GM12892 (cell line): ENCODE measurements at places on chromosomes 1 and 21.

- DNase-seq: no peak
Measured at GRCh38 chr1:91647061-91647460, 146.4 kb downstream of the CDC7 start.

DNA sequence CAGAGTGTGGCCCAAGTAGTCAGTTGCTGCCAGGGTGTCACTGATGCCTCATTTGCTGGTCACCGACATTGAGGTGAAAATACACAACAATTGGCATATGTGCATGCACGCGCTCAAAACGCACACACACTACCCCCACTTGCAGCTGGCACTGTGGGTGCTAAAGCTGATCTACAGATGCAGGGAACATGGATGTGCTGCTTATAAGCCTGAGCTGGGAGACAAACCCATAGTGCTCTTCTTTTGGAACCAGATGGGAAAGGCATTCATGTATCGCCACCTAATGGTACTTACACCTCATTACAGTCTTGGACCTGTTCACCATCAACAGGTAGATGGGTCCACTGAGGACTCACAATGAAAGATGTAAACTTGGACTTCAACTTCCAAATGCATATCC, 70.3 kb upstream of the CAMK1G start:
- peak; percentile 5 for DNase-seq

GRCh38 chr1:13871886-13872285, 171.9 kb downstream of the PRDM2 start:
- no peak for DNase-seq

- no peak for DNase-seq
Measured at GRCh38 chr1:59295618-59296017, 1.3 kb upstream of the FGGY start.

- no peak for DNase-seq
Measured at GRCh38 chr1:117342397-117342796, 24.9 kb upstream of the MAN1A2 start.

- DNase-seq: peak; percentile 69
Measured at GRCh38 chr1:6359216-6360116, 34.1 kb downstream of the ACOT7 start.

DNA sequence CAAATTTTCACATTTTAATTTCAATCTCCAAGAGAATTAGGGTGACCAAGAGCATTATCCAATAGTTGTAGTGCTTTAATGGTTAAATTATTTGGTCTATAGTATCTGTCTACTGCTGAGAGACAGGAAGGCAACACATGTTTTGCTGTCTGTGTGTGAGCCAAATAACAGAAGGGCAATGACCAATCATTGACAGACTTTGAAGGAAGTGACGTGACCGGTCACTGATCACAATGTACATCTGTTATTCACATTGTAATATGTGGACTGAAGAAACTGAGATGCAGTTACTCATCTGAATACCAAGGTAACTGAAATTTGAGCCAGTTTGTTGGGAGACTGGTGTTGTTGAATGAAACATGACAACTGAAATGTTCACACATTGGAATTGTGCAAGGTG, 196.7 kb downstream of the LRRC40 start:
- DNase-seq: no peak

DNA sequence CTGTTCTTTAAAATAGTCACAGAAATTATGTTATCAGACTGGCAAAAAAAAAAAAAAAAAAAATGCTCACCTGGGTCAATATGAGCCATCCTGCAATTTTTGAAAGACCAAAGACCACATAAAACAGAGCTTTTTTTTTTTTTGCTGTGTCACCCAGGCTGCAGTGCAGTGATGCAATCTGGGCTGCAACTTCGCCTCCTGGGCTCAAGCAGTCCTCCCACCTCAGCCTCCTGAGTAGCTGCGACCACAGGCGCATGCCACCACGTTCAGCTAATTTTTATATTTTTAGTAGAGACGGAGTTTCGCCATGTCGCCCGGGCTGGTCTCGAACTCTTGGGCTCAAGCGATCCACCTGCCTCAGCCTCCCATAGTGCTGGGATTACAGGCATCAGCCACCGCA, 62.8 kb downstream of the RGS13 start:
- DNase-seq: no peak

DNA sequence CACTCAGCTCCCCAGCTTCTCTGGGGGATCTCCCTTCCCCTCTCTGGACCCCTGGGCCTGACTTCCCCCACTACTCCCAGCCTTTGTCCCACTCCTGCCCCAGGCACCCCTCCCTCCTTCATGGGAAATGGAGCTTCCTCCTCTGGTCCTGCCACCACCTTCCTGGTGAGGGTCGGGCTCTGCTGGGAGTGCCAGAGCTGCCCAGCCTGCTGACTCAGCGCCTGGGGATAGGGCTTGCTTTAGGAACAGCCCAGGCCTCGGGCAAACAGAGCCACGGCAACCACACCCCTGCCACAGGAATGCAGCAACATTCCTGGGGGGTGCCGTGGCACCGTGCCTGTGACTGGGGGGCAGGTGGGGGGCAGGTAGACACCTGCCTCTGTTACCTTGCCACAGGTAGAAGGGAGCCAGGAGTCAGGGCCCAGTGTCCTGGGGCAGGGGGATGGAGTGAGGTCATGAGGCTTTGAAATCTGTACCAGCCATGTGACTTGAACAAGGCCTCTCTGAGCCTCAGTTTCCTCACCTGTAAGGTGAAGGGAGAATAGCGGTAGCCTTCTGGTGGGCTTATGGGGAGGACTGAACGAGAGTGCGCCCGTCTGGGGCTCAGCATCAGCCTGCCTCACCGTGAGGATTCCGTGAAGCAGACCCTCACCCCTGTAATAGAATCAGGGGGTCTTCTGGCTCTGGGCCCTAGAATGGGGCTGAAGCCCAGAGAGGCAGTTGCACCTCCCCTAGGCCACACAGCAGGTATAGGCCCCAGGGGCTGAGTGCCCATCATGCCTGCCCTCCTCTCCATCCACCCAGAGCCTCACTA, 17.8 kb upstream of the EPHA2 start:
- DNase-seq: no peak

DNA sequence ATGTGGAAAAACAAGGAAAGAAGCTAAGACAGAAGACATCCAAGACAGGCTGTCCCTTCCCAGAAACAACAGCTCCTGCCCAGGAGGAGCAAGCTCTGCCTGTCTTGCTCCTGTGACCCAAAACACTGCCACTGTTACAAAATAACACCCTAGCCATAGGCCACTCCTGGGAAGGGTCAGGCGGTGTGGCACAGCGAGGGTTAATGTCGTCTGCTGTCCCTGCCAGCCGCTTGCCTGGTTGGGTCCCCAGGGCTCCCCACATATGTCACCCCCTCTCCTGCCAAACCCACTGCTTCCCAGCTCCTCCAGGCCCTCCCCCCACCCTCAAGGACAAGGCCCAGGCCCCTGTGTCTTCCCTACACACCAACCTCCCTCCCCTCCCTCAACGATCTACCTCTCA, 3.9 kb upstream of the NHLH1 start:
- DNase-seq: no peak

DNA sequence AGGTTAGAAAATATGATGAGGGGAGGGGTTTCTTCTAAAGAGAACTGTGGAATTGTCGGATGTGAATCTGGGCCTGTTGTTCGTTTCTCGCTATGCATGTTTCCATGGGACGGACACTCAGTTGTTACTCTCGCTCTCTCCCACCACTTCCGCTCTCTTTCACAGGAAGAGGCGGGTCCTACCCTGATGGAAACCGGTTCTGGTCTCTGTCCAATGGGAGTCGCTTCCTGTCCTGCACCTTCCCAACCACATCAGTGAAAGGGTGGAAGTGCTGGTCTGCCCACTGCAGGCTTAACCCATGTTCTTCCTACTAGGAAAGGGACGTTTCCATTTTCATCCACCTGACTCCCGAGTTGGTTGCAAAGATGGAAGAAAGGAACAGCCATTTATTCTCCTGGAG, 119.4 kb downstream of the KCNJ15 start:
- no peak for DNase-seq

DNA sequence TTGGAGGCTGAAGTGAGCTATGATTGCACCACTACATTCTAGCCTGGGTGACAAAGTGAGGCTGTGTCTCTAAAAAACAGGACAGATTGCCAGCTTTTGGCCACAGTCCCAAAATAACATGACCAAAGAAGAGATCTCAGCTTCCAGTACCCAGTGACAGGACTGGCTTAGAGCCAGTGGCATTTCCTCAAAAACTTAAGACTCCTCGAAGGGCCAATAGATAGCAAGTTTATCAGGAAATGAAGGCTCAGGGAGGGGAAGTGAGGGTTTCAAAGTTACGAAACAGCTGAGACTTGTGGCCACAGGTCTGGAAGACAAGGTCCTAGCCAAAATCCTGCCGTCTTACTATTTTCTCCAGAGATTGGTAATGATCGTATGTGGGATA, 6.3 kb upstream of the TMEM39B start:
- DNase-seq: no peak

DNA sequence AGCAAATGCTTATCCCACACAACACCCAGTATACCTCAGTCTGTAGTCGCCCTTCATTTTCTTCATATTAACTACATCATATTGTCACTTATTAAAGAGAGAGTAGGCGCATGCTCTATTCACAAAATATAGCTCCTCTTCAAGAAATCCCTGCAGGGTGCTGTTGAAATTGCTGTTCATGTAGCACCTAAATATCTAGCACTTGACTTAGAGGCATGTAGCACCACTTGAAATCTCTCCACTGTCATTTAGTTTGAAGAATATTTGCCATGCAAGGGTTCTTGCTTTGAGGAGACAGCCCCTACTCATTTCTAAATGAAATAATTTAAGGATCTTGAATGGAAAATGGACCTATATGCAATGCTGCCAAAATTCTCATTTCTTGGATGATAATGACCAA, 20.9 kb upstream of the LRRC8B start:
- no peak for DNase-seq

DNA sequence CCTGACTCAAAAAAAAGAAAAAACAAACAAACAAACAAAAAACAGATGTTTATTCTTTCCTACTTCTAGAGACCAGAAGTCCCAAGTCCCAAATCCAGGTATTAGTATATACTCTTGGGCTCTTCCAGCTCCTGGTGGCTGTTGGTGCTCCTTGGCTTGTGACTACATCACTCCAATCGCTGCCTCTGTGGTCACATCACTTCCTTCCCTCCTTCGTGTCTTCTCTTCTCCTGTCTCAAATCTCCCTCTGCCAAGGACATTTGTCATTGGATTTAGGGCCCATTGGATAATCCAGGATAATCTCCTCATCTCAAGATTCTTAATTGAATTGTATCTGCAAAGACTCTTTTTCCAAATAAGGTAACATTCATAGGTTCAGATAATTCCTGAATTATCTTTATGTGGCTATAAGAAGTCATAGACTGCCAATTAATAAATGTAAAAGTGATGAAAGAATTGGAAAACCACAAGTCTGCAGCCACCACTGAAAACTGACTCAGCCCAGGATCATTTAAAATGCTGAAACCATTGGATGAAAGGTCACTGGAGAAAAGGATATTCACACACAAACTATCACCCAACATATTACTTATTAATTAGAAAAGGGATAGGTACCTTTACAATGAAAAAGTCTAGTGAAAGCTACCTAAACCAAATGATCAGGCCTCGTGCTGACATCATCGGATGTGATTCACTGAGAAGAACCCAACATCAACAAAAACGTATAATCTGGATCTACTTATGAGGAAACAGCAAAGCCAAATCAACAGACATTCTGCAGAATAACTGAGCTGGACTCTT, 67.1 kb downstream of the ZNF281 start:
- DNase-seq: no peak
